Transverse colon (tissue), 4 donors: ENCODE measurements at places on chromosomes 3 and 15. TPM values are rescaled to one million over a fixed set of nuclear protein-coding genes. Genes with fewer than 3 reads are reported as not detected.

GRK7 gene
- 0.16 TPM for total RNA-seq

LRRN1 gene
- total RNA-seq: 0.32 TPM

ACTC1 gene
- 3.4 TPM for total RNA-seq

RETNLB gene
- 14.2 TPM for total RNA-seq

HHATL gene
- total RNA-seq: not detected

EMC7 gene
- 1.8 TPM for total RNA-seq

NR2E3 gene
- total RNA-seq: not detected

IL16 gene
- 27.7 TPM for total RNA-seq

HPS3 gene
- total RNA-seq: 20.2 TPM

SEMA5B gene
- 0.16 TPM for total RNA-seq

PLAAT1 gene
- total RNA-seq: not detected

TRIP4 gene
- 16.9 TPM for total RNA-seq

SLC25A38 gene
- total RNA-seq: 45.7 TPM

ROPN1 gene
- total RNA-seq: 1.9 TPM

MME gene
- total RNA-seq: 0.95 TPM

ZDHHC23 gene
- 52.8 TPM for total RNA-seq

CASR gene
- total RNA-seq: 1.4 TPM

ZWILCH gene
- total RNA-seq: 4.0 TPM

PLA2G4B gene
- not detected for total RNA-seq

SLC2A2 gene
- not detected for total RNA-seq

ZBTB20 gene
- total RNA-seq: 47.1 TPM

ADGRG7 gene
- 13.5 TPM for total RNA-seq

EIF4A2 gene
- total RNA-seq: 412 TPM

HIGD2B gene
- not detected for total RNA-seq

ADIPOQ gene
- total RNA-seq: 7.5 TPM

C3orf49 gene
- not detected for total RNA-seq

SAMD7 gene
- not detected for total RNA-seq

PEX5L gene
- total RNA-seq: not detected

CCDC80 gene
- total RNA-seq: 8.5 TPM

LRRIQ4 gene
- total RNA-seq: not detected

TRIM59 gene
- 10.9 TPM for total RNA-seq

CCRL2 gene
- total RNA-seq: 12.5 TPM
